ENCODE measurements at places on chromosomes 5 and 9.
A peak's percentile ranks its signal among the peaks of the same experiment; 100 is the strongest.

DNA sequence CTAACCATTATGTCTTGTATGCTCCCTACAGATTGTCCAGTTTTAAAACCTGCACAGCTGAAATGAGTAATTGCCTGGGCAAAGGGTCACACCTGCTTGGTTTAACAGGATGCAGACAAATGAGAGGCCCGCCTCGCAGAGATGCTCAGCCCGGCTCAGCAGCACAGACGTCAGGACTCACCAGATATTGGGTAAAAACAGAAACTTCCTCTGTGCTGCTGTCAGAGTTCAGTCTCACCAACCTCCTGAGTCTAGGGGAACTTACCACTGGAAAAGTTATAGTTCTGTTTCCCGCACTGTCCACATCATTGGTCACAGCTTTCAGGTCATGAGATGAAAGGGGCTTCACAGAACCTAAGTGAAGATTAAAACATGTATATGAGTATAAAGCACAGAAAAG is 152.5 kb downstream of the ESM1 start:
- DNase-seq: no peak

DNA sequence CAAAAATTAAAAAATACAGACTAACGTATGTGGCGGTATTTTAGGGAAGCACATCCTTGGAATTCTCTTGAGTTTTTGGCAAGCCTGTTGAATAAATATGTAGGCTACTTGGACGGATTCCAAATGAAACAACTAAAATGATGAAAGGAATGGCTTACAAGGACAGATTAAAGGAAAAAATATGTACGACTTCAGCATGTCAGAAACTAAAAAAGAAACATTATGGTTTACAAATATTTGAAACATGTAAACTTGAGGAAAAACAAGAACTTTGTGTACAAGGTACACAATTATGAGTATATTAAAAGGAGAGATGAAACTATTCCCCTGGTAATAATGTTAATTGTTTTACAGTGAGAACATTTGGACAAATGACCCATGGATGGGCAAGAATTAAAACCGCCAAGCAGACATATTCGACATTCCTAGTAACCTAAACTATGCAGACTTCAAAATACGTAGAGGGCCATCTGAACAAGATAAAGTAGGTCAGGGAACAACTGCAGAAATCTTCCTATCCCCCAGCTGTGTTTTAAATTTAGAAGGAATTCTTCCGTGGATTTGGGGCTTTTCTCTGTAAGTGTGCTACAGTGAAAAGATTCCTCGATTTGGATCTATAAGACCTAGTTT is 12.5 kb downstream of the EDIL3 start:
- DNase-seq: peak; percentile 6

DNA sequence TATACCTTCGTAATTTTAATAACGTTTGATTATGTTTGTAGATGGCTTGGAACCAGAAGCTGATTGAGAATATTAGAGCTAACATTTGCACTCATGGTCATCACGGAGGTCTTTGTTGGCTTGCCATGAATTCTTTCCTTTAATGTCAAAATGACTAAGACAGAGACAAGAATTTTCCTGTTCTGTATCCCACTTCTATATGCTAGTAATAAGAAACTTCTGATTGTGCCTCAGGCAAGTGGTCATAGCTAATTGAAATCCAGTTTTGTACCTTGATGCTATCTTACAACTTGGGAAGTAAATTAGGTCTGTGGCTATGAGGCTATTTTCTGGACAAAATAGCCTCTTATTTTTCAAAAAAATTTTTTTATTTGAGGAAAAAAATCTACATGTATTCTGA is 167.6 kb downstream of the RANBP17 start:
- no peak for DNase-seq

- DNase-seq: peak; percentile 31
Measured at GRCh38 chr9:8208465-8208864, 408.9 kb upstream of the DMAC1 start.

DNA sequence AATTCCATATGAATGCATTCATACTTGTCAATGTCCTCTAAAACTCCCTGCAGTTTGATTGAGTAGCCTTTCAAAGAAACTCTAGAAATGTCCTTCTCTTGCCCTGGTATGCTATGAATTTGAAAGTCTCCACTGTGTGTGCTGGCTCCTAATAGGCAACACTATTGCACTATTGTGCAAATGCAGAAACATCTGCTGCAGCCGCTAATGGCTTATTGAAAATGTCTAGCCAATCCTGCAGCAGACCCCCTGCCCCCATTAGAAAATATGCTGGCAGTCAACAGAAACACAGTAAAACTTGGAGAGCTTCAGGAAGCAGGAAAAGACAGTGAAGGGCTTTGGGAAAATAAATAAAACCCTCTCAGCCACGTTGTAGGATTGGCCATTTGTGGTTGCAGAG is 87.3 kb upstream of the GRAMD2B start:
- no peak for DNase-seq

DNA sequence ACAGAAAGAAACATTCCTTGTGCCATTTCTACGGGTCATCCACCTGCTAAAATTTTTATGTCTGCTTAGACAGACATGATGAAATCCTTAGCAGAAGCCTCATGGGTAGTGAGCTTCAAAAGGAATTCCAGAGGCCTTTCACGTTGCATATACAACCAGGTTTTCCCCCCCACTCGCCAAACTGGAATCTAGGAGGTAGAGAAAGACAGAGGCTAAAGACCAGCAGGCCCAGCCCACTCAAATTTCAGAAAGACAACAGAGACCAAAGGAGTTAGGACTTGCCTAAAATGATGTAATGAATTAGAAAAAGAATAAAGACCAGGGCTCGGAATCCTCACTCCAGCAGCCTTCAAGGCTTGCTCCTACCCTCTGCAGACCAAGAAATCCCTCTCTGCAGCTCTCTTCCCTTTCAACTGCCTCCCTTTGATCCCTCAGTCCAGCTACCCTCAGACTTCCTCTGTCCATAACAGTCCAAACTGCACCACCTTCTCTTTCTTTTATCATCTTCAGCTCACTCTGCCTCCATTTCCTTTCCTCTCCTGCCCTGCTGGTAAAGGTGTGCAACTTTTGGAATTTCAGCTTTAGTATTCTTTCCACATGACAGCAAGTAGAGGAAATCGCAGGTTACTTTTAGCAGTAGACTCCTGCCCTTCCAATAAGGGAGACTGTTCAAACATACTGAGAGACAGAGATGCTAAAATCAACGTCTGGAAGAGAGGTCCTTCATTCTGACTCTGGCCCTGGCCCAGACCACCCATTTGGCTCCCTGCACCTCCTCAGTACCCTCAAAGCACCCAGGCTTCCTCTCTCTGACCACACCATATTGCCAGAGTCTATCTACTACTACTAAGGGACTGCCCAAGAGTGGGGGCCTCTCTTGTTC is 8.9 kb downstream of the B4GALT1 start:
- DNase-seq: no peak

- DNase-seq: no peak
Measured at GRCh38 chr9:123584202-123585176, 228.5 kb downstream of the CRB2 start.

DNA sequence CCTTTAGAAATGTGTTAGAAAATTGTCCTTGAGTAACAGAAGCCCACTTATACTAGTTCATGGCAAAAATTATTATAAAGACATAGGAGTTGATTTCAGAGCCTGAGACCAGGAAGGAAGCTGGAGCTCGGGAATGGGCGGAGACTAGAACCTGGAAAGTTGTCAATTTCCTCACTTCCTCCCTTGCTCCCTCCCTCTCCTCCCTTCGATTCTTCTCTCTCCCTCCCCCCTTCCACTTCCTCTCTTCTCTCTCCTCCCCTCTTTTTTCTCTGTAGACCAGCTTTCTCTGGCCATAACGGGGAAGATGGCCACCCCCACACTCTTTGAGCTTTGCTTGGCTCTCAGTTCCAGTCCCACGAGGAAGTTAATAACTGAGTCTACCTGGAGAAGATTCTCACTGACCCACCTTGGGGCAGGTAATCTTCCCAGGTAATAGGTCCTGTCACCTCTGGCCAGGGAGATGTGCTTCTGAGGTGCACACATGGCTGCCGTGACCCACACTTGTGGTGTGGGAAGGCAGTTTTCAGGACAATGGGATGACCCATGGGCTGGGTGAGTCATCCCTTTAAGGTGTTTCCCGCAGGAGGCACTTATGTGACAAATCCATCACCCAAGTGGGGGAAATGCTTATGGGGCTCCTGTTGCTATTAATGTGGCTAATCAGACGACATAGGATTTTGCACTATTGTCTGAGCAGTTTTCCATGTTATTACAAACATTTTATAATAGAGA is 78.7 kb downstream of the HSPA4 start:
- no peak for DNase-seq

GRCh38 chr5:122295138-122295537 is 16.9 kb upstream of the SNCAIP start:
- DNase-seq: no peak

- DNase-seq: no peak
Measured at GRCh38 chr5:135326296-135327254, 72.5 kb downstream of the MACROH2A1 start.

GRCh38 chr5:98321361-98321760 is 452.1 kb upstream of the RGMB start:
- DNase-seq: no peak

DNA sequence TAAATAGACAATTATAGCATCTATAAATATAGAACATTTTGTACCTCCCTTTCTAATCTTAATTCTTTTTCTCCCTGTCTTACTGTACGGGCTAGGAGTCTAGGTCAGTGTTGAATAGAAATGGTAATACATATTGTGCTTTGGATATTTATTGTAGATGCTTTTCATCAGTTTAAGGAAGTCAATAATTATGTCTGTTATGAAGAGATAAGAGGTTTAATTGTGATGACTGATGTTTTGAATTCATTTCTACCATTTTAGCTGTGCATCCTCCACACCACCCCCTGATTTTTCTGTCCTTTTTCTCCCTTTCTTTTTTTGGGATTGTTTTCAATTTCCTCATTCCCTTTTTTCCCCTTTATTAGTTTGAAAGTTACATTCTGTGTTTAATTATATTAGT is 95.8 kb downstream of the DOCK2 start:
- DNase-seq: no peak

GRCh38 chr5:16661713-16662112 is 44.9 kb upstream of the RETREG1 start:
- no peak for DNase-seq

DNA sequence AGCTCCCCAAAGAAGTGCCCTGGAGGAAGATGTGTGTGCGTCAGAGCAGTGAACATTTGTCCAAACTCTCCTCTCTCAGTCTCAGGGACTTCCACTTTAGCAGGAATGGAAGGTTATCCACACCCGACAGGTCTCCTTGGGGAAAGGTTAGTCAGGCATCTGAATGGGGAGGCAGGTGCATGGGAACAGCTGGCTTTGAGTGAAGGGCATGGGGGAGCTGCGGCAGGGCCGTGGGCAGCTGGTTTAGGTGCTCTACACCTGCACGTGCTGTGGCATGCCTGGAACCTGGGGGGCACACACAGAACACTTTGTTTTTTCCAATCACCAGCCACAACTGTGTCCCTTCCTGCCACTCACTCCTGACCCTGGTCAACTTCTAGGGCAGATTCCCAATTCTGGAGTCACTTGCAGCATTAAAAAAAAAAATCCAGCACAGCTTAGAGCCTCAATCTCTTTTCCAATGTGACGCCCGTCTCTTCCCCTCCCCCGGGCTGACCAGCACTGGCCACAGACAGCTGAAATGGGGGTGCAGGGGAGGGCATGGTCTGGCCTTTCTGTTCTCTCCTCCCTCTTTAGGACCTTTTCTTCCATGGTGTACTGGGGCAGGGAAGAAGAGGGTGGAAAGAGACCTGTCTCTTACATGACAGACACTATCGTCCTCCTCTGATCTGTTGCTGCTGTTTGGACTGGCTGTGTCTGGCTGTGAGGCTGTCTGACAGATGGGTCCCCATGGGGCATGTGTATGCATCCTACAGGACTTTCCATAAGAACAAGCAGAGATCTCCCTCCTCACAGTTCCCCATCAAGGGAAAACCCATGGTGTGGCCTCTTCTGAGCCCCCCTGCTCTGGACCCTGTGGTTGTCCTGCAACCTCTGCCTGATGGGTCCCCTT is 9.5 kb upstream of the IL3 start:
- DNase-seq: no peak

- no peak for DNase-seq
Measured at GRCh38 chr9:131762356-131762932, 22.6 kb upstream of the RAPGEF1 start.

DNA sequence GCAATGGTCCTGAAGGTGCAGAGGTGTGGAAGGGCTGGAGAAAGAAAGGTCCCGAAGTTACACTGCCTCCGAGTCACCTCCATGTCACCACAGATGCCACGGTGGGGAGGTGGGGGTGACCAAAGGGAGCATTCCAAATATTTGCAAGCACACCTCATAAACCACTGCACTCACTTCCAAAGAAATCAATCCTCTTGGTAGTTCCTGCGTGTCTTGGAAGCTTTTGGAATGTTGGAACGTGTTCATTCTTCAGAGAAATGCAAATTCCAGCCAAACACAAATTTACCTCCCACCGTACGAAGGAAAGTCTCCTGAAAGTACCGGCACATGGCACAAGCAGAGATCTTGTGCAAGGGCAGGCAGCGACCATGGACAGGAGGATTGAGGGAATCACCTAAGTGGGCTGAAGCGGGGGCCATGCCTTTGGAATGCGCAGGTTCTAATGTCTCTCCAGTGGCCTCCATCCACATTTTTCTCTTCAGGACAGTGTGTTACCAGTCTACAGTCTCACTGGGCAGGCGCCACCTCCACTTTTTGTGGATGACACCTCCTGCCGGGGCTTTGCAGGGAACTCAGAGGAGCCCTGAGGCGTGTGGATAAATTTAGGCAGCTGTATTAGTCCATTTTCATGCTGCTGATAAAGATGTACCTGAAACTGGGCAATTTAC is 54.0 kb downstream of the NSUN2 start:
- no peak for DNase-seq

DNA sequence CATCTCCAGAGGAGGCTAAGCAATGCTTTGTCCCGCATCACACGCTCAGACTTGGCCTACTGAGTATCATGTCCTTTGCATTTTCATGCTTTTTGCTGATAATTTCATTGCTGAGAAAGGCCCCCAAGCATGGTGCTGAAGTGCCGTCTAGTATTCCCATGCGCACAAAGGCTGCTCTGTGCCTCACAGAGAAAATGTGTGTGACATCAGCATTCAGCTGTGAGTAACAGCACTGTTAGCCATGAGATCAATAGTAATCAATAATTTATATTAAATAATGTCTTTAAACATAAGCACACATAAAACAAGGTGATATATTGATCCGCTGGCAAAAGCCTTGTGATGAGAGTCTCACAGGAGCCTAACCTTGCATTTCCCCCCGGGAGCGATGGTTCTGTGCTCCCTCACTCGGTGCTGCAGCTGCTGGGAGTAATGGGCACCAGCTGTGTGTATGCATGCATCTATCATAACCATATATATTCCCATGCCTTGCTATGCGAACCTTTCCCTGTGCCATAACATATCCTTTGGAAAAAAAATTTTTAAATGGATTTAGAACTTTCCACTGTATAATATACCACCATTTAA is 50.4 kb upstream of the RNF130 start:
- no peak for DNase-seq

DNA sequence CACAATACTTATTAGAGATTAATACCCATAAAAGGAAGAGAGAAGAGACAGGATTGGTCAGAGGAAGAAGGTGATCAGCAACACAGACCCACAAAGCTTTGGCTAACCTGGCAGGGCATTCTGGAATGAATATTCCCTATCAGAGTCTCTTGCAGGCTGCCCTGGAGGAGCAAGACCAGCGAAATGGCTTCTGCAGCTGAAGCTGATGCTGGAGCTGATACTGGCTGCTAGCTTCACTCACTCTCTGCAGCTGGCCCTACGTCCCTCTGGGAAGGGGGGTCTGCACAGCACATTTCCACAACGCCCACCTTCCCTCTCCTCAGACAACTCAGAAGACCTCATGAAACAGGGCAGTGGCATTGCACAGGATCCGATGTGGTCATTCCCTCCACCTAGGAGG is 169.9 kb upstream of the EFNA5 start:
- DNase-seq: no peak

GRCh38 chr5:180067986-180068385 is 3.6 kb downstream of the RNF130 start:
- no peak for DNase-seq

All from BJ (cell line).